T-helper 2 cell (primary cell): ENCODE measurements at places on chromosomes 13 and 19.

DNA sequence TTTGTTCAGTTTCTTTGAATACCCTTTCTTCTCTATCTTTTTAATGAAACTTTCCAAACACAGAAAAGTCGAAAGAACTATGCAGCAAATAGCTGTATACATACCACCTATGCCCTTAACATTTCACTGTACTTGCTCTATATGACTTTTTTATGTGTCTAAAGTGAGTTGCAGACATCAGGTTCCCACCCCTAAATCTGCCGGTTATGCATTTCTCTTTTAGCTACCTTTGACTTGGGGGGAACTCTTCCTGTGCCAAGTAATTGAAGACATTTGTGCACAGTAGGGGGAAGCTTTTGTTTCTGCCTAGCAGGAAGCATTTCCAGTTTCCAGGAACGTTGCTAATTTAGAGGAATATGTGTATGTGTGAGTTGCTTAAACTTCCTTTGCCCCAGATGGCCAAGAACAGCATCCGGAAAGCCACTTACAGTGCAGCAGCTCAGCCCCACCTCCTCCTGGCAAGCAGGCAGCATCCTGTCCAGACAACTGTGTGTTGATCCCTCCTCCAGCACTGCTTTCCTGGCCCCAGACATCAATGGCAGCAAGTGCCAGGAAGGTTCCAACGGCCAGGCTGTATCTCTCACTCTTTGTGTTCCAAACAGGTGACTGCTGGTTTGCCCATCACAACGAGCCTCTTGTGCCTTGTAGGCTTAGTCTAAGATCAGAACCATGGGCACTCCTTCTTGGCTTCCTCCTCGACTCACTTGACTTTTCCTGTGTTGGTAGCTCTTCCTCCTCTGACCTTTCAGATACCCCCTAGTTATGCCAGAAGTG, 14.7 kb upstream of the GRAMD1A start:
- DNase-seq: no peak

- DNase-seq: no peak
These were observed 114.3 kb upstream of the TDRD3 start for GRCh38 chr13:60282708-60283107.

GRCh38 chr13:97030705-97031452, 36.6 kb upstream of the OXGR1 start:
- DNase-seq: no peak

DNA sequence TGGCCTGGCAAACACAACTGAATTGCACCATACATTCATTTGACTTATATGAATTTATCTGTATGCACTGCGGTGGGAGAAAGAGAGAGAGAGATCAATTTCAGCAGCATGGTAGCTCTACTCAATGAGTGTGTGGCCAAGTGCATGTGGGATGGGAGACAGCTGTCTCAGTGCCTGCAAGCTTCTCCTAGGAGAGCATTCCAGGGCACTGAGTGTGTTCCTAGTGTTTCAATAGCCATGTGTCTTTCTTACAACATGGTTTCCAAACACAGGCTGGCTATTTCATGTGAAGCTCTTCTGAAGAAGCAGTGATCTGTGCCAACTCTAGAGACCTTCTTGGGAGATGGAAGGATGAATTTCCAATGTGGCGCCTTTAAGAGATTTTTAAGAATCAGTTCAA, 43.5 kb downstream of the NEK5 start:
- DNase-seq: no peak

- DNase-seq: no peak
These were observed 115.9 kb upstream of the GJB6 start for GRCh38 chr13:20348018-20348417.

DNA sequence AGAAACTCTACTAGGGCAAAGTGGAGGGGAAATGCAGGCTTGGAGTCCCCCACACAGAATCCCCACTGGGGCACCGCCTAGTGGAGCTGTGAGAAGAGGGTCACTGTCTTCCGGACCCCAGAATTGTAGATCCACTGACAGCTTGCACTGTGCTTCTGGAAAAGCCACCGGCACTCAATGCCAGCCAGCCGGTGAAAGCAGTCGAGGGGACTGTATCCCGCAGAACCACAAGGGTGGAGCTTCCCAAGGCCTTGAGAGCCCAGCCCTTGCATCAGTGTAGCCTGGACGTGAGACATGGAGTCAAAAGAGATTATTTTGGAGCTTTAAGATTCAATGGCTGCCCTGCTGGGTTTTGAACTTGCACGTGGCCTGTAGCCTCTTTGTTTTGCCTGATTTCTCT, 47.2 kb upstream of the FAM124A start:
- DNase-seq: no peak

GRCh38 chr19:6020166-6020882, 42.4 kb upstream of the RANBP3 start:
- no peak for DNase-seq

DNA sequence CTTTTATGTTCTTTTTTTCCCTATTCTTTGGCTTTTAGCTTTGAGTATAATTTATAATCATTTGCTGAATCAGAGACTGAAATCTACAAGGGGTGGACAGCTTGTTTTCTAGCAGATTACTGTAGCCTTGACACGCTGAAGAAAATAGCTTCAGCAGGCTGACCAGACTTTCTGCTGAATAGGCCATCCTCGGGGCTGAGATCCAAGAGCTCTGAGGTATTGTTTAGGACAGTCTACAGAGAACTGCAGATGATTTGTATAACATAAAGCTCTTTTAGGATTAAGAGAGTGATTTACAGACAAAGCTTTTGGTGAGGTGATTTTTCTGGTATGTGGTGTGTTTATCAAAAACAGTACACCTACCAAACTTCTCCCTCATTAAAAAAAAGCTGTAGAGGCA, 16.8 kb downstream of the POLR1D start:
- no peak for DNase-seq

GRCh38 chr19:57245959-57246358, 5.5 kb downstream of the ZNF805 start:
- DNase-seq: no peak

- no peak for DNase-seq
These were observed 545.4 kb upstream of the GPC6 start for GRCh38 chr13:92681239-92681638.

GRCh38 chr19:1057176-1057855, 9.7 kb upstream of the ARHGAP45 start:
- peak; percentile 81 for DNase-seq

- DNase-seq: no peak
These were observed 30.0 kb downstream of the ZNF787 start for GRCh38 chr19:56091066-56091490.

DNA sequence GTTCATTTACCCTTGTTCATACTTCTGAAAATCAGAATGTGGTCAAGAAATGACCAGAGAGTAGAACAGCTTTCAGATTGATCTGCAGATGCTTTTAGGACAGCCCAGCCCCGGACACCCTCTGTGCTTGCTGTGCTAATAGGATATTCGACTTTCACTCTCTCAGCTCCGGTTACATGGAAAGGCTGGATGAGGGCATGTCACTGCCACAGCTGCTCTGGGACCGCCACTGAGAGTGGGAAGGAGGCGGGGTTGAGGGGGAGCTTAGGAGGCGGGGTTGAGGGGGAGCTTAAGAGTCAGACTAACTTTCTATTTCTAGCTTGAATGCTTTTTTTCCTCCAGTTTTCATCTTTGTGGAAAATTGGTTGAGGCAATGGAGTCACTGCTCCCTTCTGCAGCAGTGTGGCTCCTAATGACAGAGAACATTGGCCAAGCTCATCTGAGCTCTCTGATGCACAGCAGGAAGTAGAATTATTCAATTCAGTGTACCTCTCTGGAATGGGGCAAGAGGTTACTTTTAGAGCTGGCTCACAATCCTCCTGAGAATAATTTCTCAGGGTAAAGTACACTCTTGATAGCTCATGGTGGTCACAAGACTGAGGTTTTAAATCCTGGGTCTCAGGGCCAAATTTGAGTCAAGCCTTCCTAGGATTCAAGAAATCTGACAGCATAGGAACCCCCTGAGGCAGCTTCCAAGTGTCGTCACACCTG, 74.6 kb upstream of the NPAS1 start:
- no peak for DNase-seq

DNA sequence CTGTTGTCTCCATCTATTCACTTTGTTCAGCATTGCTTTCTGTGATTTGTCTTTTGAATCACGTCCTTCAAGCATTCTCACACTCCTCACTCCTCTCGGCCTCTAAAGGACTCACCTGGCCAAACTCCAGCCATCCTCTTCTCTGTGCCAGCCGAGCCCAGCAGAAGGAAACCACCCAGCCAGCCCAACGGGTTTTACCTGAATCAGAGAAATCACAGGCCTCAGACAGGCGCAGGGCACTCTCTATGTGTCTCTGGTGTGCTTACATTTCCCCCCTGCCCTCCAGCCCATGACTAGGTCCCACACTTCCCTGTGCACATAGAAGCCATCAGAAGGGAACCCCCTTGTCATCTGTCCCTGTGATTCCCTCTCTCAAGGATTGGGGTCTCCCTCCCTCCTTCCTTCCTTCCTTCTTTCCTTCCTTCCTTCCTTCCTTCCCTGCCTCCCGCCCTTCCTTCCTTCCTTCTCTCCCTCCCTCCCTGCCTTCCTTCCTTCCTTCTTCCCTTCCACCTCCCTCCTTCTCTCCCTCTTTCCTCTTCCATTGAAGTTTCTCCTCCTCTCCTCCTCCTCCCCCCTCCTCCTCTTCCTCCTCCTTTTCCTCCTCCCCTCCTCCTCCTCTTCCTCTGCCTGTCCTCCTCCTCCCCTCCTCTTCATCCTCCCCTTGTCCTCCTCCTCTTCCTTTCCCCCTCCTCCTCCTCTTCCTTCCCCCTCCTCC, 8.8 kb upstream of the ZNF541 start:
- DNase-seq: no peak

DNA sequence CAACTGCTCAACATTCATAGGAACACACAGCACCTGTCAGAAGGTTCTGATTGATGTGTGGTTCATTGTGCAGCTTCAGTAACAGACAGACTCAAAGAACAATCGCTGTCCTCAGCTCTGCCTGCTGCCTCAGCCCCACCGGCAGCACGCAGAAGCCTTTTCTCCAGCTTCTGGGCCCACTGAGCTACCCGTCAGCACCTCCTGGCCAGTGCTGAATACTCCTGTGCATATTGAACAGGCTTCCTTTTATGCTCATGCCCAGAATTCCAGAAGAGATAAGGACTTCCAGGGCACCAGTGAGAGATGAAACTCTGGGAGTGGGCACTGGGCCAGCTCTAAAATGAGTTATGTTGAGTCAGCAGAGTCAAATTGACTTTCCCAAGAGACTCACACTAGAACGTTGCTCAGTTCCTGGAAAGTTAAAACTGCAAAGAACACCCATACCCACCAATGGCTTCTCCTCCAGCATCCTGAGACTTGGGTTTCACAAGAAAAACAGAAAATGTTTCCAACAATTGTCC, 119.3 kb downstream of the COL4A1 start:
- no peak for DNase-seq

DNA sequence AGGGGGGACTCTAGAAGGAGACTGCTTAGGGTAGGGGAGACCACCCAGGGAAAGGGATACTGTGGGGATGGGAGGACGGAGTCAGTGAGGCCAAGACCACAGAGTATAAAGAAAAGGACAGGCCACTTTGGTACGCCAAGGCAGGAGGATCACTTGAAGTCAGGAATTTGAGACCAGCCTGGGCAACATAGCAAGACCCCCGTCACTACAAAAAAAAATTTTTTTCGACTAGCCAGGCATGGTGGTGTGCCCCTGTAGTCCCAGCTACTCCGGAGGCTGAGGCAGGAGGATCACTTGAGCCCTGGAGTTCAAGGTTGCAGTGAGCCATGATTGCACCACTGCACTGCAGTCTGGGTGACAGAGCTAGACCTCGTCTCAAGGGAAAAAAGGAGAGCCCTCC, 6.6 kb downstream of the IFNL3 start:
- DNase-seq: no peak

GRCh38 chr19:43675906-43676305, 5.9 kb upstream of the PLAUR start:
- DNase-seq: no peak

DNA sequence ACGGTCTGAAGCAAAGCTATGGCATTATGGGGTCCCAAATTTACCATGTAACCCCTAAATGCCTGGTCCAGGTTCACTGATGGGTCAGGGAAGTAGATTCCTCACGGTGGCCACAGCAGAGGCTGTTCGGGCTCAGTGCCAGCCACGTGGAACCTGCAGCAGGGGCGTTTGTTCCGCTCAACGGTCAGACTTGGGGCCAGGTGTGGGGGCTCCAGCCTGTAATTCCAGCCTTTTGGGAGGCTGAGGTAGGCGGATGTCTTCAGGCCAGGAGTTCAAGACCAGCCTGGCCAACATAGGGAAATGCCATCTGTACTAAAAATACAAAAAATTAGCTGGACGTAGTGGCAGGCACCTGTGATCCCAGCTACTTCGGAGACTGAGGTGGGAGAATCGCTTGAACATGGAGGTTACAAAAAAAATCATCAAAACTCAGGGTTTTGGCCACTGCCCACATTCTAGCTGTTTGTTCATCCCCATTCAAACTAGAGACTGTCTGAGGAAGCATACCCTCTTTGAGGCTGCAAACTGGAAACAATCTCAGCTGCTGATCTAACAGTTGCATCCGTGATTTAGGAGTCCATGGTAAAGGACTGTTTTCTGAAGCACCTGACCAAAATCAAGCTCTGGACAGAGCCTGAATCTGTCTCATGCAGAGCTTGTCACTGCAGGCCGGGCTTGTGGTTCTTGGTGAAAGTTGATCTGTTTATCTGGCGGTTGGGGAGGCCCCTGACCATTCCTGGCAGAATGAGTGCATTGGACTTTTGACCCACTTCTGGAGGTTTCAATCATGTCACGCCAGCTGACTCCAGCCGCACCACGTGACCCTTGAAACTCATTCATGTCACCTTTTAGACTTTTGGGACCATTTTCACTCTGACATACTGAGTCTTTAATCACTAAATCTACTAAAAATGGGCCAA, 30.2 kb upstream of the ZNF331 start:
- DNase-seq: no peak
